ENCODE measurements at places on chromosomes 16 and 17.

DNA sequence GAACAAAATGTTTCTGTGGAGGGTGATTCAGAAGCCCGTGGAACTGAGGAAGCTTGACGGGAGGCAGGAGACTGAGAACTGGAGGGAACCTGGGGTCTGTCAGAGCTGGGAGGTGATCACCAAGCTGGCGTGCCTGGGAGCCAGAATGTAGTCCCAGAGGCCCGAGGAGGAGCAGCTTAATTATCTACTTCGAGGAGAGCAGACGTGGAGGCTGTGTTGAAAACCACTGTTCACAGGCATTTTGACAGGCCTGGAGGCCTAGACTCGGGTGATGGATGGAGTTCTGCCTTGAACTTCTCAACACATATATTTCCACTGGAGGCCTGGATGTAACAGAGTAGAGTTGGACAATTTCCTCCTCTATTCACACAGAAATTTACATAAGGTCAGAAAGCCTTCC is 177.7 kb upstream of the SALL1 start:
- DNase-seq: no peak

GRCh38 chr16:26666486-26666885 is 400.2 kb upstream of the C16orf82 start:
- no peak for DNase-seq

DNA sequence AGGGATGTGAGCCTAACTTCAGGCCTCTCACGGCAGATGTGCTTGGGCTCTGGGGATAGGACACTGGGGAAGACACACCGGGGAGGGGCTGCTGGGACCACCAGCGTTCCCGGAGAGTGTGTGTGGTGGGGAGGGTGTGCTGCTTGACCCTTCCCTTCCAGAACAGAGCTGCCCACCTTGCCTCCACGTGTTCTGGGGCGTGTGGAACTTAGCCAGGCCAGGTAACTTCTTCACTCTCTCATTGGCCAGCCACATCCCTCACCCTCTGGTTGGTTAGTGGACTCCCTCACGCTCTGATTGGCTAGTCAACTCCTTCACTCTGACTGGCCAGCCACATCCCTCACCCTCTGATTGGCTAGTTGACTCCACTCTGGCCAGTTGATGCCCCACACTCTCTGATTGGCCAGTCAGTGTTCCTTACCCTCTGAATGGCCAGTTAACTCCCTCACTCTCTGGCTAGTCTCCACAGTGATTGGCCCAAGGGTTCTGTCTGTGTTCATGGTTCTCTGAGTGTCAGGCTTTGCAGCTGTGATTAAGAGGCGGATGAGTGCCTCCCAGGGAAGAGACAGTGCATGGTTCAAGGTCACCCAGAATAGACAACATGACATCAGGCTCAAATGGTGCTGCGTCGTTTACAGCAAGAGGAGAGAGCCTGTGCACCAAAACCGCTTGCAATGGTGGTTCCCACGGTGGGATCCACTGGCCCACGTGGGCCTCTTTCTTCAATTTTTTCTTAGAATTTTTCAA is 10.0 kb downstream of the TMEM235 start:
- no peak for DNase-seq

DNA sequence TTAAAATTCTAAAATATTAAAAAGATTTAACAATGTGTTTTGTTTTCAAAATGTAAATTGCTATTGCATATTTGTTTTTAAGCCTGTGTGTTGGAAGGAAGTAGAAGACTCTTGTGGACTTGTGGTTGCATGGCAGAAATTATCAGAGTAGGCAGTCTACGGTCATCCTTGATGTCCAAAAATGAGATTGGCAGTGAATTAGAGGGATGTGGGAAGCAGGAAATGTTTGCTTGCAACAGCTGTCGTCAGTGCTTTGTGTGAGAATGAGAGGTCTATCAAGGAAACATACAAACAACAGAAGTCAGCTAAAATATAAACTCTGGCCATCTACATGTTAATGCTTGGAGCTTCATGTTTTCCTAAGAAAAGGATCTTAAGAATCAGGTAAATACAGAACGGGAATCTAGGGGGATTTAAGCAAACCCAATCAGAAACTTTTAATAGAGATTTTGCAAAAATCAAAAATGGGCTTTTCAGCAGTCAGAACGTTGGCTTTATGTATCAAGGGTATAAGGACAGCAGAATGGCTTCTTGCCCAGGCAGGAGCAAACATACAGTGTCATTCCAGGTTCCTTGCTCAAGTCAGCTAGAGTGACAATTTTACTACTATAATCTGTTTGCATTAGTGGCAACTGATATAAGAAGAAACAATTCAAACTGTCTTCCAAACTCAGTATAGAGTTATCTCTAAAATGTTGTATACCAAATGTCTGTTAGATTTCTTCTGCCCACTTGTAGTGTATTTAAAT is 196.7 kb downstream of the CYB561 start:
- no peak for DNase-seq

DNA sequence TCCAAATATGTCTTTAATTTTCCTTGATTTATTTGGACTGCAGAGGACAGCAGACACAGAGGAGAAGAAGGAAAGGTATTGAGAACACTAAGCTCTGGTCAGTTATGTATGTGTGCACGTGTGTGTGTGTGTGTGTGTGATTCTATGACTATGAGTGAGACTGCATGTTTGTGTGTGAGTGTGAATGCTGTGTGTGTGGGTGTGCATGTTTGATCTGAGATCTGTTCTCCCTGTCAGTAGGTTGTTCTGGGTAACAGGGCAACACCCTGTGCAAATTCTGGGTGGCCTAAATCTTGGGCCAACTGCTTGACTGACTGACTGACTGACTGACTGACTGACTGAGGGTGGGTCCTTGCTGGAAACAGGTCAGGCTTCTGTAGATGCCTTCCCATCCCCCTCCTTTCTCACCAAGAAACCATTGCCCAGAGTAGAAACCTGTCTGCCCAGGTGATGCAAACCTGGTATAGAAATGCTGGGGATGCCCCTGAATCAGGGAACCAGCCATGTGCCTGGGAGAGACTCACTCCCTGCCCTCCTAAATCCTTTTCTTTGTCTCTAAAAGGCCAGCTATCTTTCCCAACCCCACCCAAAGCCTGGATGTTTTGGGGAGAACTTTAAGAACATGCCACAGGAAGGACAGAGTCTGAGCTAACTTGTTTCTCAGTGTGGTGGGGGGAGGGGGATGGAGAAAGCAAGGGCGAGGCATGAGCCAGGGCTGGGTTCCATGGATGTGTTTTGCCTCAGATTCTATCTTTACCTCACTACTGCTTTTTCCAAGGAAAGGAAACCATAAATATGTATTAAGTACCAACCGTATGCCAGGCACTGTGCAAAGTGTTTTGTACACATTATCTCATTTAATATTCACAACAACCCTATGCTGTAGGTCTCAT is 4.5 kb upstream of the NR1D1 start:
- no peak for DNase-seq

DNA sequence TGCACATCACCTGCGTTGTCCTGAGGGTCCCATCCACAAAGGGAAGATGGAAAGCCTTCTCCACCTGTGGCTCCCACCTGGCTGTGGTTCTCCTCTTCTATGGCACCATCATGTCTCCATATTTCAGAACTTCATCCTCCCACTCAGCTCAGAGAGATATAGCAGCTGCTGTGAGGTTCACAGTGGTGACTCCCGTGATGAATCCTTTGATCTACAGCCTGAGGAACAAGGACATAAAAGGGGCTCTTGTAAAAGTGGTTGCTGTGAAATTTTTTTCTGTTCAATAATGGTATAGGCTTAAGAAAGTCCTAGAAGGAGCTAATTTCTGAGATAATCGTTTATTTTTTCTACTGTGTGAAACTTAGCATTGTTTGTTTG is 18.7 kb downstream of the ZNF200 start:
- DNase-seq: no peak
